ENCODE measurements at places on chromosomes 12 and 14.

- DNase-seq, result no peak
Measured at GRCh38 chr12:26292596-26292995, 97.2 kb downstream of the SSPN start.

DNA sequence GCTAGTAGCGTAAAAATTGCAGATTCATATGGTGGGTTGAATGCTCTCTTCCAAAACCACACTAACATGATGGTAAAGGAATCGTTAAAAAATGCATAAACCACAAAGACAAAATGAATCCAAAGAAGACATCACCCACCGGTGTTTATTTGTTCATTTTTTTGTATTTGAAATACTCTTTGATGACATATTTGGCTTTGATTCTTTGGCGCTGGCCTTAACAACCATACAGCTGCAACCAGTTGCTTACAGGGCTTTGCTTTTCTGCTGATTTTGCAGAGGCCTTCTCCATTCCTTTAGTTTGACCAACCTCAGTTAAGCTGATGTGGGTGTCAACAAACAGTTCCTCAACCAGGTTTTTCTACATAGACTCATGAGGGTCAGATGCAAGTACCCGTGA is 103.5 kb downstream of the CACNA1C start:
- no peak for DNase-seq

- no peak for DNase-seq
Measured at GRCh38 chr12:19707948-19708409, 268.7 kb downstream of the AEBP2 start.

- DNase-seq, result no peak
Measured at GRCh38 chr14:86168371-86168770, 638.4 kb downstream of the FLRT2 start.

All from stimulated activated CD8-positive, alpha-beta memory T cell treated with anti-CD3 and anti-CD28 coated beads, Interleukin-7, amount 100 ng/mL, for 1 hour (primary cell).